Right ventricle myocardium superior (tissue), 1 donor: ENCODE measurements at places on chromosomes 11 and 22.

DNA sequence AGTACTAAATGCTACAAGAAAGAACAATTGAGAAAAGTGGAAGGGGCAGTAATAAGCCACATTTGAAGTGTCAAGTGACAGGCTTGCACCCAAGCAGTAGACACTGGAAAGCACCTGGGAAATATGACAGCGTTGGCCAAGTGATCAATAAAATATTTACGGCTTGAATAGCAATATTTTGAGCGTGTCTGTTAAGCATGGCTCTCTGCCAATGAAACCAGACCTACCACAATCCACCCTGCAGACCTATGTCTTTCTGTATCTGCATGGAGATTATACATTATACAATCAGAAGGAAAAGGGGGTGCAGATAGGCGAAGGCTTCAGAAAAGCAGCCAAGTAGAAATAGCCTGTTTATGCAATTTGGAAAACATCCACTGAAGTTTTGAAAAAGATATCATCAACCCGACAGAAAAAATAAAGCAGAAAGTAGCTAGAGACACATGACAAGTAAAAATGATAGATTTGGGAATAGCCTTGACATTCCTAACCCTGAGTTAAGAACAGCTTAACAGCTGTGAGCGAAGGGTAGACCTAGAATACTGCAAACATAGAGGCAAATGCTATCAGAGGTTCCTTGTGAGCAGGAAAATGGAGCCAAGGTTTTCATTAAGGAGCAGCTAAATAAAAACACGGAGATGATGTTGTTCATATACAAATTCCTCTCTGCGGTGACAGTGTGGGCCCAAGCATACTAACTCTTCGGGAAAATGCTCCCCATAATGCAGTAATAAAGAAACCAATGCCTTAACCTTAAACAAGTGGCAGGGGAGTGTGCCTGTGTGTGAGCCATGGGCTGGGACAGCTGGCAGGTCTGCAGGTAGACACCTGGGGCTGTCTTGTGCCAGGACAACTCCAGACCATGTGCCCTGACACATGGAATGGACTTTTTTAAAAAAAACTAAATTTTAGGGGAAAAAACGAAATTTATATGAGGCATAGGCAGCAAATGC, 71.3 kb downstream of the ETS1 start:
- DNase-seq, result no peak

GRCh38 chr11:75204685-75205563, 35.6 kb upstream of the TPBGL start:
- DNase-seq, result peak; percentile 95

GRCh38 chr11:121652971-121653370, 200.2 kb upstream of the SORL1-AS1 start:
- DNase-seq, result no peak

DNA sequence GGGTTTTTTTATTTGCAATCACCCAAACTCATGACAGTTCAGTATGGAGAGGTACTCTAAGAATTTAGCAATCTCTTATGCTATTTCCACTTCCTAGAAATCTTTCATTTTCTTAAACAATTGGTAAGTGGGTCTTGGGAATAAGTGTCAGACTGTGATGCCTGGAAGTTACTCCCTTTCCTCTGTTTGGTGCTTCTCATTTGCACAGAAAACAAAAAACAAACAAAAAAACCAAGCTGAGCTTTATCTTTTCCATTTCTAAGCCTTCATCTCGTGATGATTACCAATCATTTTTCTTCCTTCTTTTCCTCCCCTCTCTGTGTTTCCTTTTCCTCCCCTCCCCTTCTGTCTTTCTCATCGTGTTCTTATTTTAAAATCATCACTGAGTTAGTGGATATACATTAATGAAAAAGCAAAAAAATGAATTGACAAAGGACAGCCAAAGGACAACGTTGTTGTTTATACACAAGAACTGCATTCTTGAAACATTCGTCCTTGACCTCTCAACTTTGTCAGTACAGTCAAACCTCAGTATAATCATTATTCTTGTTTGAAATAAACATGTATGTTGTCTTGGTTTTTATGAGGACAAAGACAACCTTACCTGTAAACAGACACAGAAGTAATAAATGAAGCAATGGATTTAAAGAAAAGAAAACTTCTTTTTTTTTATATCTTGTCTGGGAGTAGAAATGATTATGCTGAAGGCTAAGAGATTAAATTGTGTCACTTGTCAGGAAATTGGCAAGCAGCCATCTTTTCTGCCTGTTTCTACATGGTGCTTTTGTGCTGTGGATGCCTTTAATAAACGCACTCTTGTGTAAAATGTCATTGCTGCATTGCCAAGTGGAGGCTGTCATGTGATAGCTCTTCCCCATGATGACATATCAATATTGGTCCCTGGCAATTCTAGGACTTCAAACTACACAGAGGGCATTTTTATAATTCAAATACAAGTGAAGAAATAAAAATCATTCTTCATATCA, 803.2 kb upstream of the CCDC90B start:
- no peak for DNase-seq

GRCh38 chr22:40580631-40581030, 55.9 kb downstream of the MRTFA start:
- DNase-seq, result no peak

DNA sequence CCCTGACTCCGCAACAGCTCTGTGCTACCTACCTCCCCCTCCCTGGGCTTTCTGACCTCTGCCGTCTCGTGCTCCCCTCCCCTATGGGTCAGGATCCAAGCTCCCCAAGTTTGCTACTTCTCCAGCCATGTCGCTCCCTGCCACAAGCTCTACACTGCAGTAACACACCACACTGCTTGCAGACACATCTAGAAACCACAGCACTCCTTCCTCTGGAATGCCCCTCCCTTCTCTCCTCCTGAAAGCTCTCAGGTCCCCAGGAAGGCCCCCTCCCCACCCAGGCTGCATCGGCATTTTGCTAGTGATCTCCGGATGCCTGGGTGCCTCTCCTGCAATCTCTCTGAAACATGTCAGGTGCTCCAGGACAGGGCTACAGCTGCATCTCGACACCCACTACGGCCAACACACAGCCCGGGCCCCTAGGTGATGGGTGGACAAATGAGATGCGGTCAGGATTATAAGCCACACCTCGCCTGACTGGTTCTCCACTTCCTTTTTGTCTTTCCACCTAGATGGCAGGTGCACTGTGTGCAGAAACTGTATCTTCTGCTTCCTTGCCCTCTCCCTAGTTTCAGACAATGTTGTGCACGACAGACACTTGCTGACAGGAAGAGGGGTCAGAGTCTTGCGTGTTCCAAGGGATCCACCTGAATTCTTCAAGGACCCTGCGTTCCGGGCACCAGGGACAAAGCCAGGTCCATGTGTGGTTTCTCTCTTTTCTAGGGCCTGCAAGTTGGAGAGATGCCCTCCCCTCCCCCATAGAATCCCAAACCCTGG, 22.9 kb downstream of the RPUSD4 start:
- DNase-seq, result no peak

DNA sequence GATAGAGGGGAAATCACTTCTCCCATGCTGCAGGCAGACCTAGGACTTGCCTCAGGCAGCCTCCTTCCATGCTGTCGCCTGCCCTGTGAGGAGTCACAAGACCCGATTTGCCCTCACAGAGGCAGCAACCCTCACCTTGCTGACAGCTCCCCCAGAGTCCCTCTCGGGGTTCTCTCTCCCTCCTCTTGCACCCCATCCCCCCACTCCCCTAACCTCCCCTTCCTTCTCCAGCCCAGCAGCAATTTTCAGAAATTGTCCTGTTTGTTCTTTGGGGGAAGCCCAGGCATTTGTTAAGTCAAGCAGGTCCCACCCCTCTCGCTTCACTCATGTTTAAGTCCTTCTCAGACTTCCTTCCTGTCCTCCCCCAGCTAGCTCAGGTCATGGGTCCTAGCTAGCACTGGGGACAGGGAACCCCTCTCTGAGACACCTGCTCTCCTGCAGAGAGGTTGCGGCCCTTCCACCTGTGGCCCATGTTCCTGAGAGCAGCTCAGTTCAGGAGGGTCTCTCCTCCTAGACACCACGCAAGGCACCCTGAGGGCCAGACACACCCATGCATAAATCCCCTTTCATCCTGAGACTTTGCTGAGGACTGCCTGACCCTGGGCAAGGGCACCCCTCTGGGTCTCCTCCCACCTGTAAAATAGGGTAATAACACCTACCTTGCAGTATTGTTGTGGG, 6.3 kb upstream of the FXYD2 start:
- DNase-seq, result peak; percentile 14

GRCh38 chr11:8794677-8795103, 112.1 kb downstream of the RPL27A start:
- no peak for DNase-seq

DNA sequence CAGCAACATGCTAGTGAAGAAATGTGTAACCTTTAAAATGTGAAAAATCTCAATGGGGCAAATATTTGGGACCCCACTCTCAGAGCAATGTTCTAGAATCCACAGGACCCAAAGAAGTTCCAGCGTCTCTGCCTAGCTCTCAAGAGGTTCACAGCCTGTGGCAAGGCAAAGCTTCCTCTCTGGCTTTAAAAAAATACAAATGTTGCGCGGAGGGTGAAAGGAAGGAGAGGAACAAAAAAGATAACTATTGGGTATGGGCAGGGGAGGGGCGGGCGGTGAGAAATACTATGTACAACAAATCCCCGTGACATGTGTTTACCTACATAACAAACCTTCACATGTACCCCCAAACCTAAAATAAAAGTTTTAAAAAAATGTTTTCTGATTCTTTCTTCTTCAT, 53.6 kb downstream of the PITPNB start:
- DNase-seq, result no peak

DNA sequence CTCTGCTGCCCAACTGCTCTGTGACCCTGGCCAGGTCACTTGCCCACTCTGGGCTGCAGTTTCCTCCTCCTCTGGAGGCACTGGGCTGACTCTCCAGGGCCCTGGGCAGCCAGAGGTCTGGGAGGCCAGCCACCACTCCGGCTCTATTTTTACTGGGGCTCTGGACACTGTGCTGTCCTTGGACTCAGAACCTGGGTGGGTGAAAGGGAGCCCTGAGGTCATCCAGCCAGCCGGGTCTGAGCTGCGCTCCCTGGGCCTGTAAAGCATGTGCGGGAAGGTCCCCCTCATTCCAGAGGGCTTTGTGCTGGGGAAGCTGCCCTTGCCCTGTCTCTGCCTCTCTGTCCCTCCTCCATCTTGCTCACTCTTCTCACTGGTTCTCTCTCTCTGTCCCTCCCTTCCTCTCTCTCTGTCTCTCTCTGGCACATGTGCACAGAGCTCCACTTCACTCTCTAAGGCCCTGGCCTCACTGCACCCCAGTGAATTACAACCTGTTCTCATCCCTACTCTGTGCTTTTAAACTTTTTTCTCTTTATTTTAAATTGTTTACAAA, 24.6 kb downstream of the MB start:
- peak; percentile 66 for DNase-seq

DNA sequence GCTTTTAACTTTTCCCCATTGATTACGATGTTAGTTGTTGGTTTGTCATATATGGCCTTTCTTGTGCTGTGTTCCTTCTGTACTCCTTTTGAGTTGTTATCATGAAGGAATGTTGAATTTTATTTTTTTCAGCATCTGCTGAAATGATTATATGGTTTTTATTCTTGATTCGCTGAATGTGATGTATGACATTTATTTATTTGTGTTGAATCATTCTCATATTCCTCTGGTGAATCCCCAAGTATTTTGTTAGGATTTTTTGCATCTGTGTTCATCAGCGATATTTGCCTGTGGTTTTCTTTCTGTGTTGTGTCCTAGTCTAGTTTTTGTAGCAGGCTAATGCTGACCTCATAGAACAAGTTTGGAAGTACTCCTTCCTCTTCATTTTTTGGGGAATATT, 78.2 kb downstream of the GGT1 start:
- no peak for DNase-seq

- no peak for DNase-seq
Observed at GRCh38 chr11:105229761-105230160, 90.2 kb upstream of the CARD18 start.

GRCh38 chr11:5467527-5467926, 18.4 kb downstream of the OR51I2 start:
- no peak for DNase-seq

GRCh38 chr11:134207538-134208239, 16.1 kb downstream of the NCAPD3 start:
- DNase-seq, result peak; percentile 50

GRCh38 chr11:48075637-48076036, 95.3 kb downstream of the PTPRJ start:
- DNase-seq, result no peak

- no peak for DNase-seq
Observed at GRCh38 chr11:1234771-1235305, 12.0 kb downstream of the MUC5B start.

GRCh38 chr22:46436595-46437175, 100.7 kb downstream of the CELSR1 start:
- DNase-seq, result no peak

- DNase-seq, result no peak
Observed at GRCh38 chr11:65829459-65829858, 4.3 kb upstream of the SNX32 start.

GRCh38 chr22:38213319-38213989, 11.7 kb downstream of the MAFF start:
- DNase-seq, result no peak

- DNase-seq, result peak; percentile 85
Observed at GRCh38 chr11:46895821-46896220, 22.5 kb downstream of the LRP4 start.

DNA sequence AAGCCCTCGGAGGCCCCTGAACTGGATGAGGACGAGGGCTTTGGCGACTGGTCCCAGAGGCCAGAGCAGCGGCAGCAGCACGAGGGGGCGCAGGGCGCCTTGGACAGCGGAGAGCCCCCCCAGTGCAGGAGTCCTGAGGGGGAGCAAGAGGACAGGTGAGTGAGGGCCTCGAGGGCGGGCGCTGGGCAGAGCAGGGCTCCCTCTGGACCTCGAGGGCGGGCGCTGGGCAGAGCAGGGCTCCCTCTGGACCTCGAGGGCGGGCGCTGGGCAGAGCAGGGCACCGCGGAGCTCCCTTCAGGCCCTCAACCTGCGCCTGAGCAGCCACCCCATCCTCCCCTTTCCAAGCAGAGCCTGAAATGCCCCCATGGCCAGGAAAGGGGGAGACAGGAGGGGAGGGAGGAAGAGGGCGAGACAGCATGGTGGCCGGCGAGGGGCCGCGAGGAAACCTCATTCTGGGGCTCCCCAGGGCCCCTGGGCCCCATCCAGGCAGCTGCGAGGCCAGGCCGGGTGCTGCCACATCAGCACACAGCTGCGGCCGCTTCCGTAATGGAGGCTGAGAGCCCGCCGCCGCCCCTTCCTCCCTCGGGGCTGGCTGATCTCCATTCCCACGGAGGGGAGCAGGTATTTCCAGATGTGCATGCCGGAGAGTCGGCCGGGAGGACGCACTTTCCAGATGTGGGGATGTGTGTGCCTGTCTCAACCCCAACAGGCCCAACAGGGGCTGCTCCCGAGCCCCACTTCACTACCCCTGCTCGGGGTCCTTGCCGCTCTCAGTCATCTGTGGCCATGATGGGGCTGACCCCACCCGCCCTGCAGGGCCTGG, 10.0 kb downstream of the PRR33 start:
- peak; percentile 85 for DNase-seq

- no peak for DNase-seq
Observed at GRCh38 chr11:78032090-78032489, 9.0 kb upstream of the KCTD14 start.

- DNase-seq, result no peak
Observed at GRCh38 chr11:94144664-94145063, 16.0 kb downstream of the PANX1 start.
